Uterine smooth muscle cell (primary cell): ENCODE measurements at places on chromosomes 4 and X. TPM values are rescaled to one million over a fixed set of nuclear protein-coding genes. Genes with fewer than 3 reads are reported as not detected.

Gene MAP7D2
- total RNA-seq: under 0.01 and 0.25 TPM in 2 replicates

Gene NDNF
- total RNA-seq: 0.12 and 0.55 TPM in 2 replicates

Gene TENT5D
- not detected in 2 replicates for total RNA-seq

Gene CXCL6
- total RNA-seq: 0.77 and 1.1 TPM in 2 replicates

Gene GRID2
- total RNA-seq: 0.11 and 0.37 TPM in 2 replicates

Gene PASD1
- total RNA-seq: not detected in 2 replicates

Gene IDH3G
- 50.4 and 60.0 TPM in 2 replicates for total RNA-seq

Gene SUPT20HL1
- total RNA-seq: 0.11 and 0.12 TPM in 2 replicates

Gene COL4A5
- 46.5 and 57.7 TPM in 2 replicates for total RNA-seq

Gene DMP1
- total RNA-seq: not detected in 2 replicates

Gene BBS12
- total RNA-seq: 4.6 and 7.2 TPM in 2 replicates

Gene HAND2
- 22.7 and 26.9 TPM in 2 replicates for total RNA-seq

Gene HSPA4L
- total RNA-seq: 5.4 and 8.4 TPM in 2 replicates

Gene CT45A5
- total RNA-seq: not detected in 2 replicates

Gene NRK
- total RNA-seq: 0.37 and 1.3 TPM in 2 replicates

Gene PCDH18
- 82.2 and 116 TPM in 2 replicates for total RNA-seq

Gene GATA1
- not detected in 2 replicates for total RNA-seq

Gene MAGIX
- 1.4 and 2.4 TPM in 2 replicates for total RNA-seq

Gene TMPRSS11E
- total RNA-seq: 0.12 TPM in 1 of 2 replicates, not detected in the other

Gene TECRL
- not detected in 2 replicates for total RNA-seq

Gene SERPINA7
- total RNA-seq: not detected in 2 replicates

Gene ELK1
- 20.4 and 23.6 TPM in 2 replicates for total RNA-seq

Gene XAGE1B
- total RNA-seq: not detected in 2 replicates

Gene TXK
- total RNA-seq: not detected in 2 replicates

Gene DDX53
- not detected in 2 replicates for total RNA-seq

Gene GLUD2
- 1.2 and 2.0 TPM in 2 replicates for total RNA-seq

Gene EGF
- total RNA-seq: 1.3 and 1.9 TPM in 2 replicates

Gene BEX5
- total RNA-seq: 0.33 and 0.37 TPM in 2 replicates
